Activated naive CD4-positive, alpha-beta T cell (primary cell): ENCODE measurements at places on chromosomes 2 and 18.

DNA sequence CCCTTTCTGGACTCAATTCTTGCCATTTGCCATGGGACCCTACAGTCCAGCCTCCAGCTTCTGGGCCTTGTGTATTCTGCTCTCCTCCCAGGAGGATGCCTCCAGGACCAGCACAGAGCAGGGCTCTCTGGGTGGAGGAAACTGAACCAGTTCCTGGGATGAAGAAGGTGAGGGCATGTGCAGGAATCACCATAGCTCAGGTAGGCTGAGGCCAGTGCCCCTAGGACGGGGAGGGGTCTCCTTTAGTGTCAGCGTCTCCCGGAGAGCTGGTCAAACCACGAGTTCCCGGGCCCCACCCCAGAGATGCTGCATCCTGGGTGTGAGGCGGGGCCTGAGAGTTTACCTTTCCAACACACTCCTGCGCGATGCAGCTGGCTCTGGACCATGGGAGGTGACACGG lies 5.8 kb upstream of the PRELID3A start:
- no peak for DNase-seq

DNA sequence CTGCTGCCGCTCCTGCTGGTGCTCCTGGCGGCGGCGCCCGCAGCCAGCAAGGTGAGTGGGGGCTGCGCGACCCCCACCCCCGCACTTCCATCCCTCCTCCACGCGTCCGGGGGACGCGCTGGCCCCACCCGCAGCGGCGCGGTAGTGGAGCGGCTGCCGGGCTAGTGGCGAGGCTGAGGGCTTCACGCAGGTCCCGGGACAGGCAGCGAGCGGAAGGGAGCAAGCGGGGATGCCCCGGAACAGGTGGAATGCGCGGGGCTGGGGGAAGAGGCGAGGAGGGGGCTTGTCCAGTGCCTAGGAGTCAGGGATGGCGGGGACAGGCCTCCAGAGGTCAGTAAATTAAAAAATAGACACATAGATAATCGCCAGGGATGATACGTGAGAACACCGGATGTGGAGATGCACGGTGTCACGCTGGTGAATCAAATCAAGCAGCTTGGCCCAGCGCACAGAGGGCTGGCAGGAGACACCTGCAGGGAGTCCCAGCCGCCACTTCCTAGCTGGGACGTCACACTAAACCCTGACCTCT lies 403 bp downstream of the COL4A3 start:
- DNase-seq = no peak

- no peak for DNase-seq
Observed at GRCh38 chr2:165144315-165144714, 59.5 kb downstream of the SCN3A start.

DNA sequence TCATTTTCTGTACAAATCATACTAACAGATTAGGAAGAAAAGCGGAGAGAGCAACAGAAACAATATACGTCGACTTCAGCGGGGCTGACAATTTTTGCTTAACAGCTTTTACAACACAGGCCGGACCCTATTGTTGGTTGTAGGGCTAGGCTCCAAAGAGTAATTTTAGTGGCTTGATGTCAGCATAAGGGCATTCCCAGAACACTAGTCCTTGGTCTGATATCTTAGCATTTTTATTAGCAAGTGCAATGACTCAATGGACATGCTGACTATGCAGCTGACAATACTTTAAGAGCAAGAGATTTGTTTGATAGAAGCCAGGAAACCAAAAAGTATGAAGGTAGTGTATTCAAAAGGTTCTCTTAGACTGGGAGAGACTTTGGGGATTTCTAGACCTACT lies 209.9 kb downstream of the LNPK start:
- no peak for DNase-seq

DNA sequence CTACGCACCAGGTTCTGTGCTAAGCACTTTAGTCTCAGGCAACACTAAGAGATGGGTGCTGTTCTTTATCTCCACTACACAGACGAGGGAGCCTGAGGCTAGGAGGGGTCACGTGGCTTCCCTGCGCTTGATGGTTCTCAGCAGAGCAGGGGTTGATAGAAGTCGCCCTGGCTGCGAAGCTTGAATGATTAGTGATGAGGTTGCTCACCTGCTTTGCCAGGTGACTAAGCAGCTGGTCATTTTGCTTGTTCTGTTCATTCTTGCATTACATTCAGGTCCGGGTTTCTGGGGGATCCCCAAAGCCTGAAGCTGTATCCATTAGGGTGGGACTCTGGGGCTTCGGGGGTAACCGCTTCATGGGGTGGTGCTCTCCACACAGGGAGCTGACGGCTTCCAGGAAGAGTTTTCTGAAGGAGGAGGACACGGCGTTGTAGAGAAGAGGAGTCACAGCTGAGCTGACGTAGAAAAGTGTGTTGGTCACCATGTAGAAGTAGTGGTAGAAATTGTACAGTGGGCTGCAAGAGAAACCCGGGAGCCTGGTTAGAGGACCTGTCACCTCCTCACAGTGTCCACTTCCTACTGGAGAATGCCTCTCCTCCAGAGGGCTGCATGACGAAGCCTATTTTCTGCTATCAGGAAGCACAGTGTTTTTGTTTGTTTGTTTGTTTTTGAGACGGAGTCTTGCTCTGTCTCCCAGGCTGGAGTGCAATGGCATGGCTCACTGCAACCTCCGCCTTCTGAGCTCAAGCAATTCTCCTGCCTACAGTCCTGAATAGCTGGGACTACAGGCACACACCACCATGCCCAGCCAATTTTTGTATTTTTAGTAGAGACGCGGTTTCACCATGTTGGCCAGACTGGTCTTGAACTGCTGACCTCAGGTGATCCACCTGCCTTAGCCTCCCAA lies 11.5 kb downstream of the NTSR2 start:
- DNase-seq = no peak

GRCh38 chr2:10759151-10759714 lies 37.8 kb downstream of the ATP6V1C2 start:
- no peak for DNase-seq

- DNase-seq = no peak
Observed at GRCh38 chr2:200814276-200814815, 2.6 kb downstream of the BZW1 start.
